ENCODE measurements at places on chromosomes 3 and 15. TPM values are rescaled to one million over a fixed set of nuclear protein-coding genes. Genes with fewer than 3 reads are reported as not detected.

- DNase-seq, result no peak
Measured at GRCh38 chr15:28116521-28117431, 17.7 kb upstream of the OCA2 start.

DNA sequence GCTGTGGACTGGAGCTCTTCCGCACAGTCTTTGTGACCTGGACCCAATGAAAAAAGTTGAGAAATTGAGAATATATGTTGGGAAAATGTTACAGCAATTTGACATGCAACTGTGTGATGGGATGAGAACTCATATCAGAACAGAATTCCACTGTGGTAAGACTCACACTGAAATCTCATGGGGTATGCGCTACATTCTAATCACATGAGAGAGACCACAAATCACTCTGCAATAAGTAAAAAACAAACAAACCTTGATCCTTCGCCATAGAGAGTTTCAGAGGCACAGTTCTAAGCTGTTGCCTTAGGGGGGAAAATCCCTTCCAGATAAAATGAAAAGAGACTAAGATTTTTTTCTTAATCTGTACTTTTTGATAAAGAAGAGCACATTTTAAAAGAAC is 37.3 kb downstream of the LMCD1 start:
- no peak for DNase-seq

Gene TM4SF4
- not detected for total RNA-seq

Gene RTP4
- 0.98 TPM for total RNA-seq

GRCh38 chr15:65553691-65554090 is 23.4 kb downstream of the HACD3 start:
- no peak for DNase-seq

DNA sequence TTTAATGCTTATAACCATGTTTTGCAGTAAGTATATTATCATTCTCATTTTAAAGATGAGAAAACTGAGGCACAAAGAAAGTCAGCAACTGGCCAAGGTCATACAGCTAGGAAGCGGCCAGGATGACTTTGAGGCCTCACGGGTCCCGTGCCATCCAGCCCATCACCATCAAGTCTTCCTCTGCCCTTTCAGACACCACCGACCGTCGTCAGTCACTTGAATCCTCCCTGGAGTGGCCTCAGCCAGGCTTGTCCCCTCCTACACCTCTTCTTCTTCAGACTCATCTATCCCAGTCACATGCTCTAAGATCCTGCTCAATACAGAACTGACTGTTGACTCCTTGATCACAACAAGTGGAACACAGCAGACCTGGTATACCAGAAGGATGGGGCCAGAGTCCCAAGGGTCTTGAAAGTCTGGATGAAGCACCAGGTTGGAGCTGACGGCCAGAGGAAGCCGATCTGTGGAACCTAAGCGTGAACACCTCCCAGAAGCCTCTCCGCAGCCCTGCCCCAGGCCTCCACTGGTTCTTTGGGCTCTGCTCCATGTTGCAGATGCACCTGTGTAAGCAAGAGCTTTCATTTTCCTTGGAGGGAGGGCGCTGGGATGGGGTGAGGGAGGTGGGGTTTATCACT is 22.1 kb downstream of the ITGA11 start:
- DNase-seq, result peak; percentile 64

- DNase-seq, result no peak
Measured at GRCh38 chr3:126261037-126261436, 80.7 kb upstream of the ALDH1L1 start.

DNA sequence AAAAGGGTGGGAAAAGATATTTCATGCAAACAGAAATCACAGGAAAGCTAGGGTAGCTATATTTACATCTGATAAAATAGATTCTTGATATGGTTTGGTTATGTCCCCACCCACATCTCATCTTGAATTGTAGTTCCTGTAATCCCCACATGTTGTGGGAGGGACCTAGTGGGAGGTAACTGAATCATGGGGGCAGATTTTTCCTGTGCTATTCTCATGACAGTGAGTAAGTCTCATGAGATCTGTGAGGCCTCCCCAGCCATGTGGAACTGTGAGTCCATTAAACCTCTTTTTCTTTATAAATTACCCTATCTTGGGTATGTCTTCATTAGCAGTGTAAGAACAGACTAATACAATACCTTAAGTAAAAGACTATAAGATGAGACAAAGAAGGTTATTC is 558.1 kb downstream of the RSL24D1 start:
- DNase-seq, result no peak

GRCh38 chr3:161221806-161222600 is 892 bp downstream of the NMD3 start:
- DNase-seq, result no peak

Gene CLDN18
- not detected for total RNA-seq

DNA sequence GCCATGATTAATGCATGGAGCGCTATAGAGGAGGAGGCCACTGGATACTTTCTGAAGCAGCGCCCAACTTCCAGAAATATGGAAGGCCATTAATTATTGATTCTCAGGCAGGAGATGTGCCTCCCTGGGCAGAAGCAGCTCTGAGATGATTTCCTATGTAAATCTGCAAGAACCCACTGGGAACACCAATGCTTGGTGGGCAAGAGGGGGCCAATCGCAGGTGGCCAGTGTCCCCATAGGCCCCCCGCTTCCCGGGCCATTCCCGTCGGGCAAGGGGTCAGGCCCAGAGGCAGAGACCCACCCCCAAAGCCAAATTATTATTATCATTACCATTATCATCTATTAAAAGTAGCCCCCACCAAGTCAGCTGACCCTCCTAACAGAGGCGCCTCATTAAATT is 288.0 kb upstream of the TLE3 start:
- peak; percentile 22 for DNase-seq

Gene TIMP4
- total RNA-seq, result 35.1 TPM

GRCh38 chr15:77027111-77027696 is 32.3 kb downstream of the PSTPIP1 start:
- DNase-seq, result no peak

GRCh38 chr15:56965231-56966013 is 47.0 kb downstream of the TCF12 start:
- no peak for DNase-seq

Gene CNBP
- total RNA-seq, result 405 TPM

- DNase-seq, result no peak
Measured at GRCh38 chr15:32774022-32774421, 56.2 kb downstream of the GREM1 start.

DNA sequence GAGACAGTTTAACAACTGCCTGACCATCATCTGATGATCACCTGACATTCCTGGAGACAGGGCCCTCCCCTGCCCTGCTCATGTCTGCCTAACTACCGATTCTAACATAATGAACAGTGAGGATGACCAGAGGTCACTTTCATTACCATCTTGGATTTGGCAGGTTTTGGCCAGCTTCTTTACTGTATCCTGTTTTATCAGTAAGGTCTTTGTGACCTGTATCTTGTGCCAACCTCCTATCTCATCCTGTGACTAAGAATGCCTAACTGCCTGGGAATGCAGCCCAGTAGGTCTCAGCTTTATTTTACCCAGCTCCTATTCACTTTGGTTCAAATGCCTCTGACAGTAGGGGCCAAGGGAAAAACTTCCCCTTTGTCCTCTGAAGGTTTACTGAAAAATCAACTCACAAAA is 40.2 kb downstream of the METTL6 start:
- DNase-seq, result no peak

GRCh38 chr3:72505539-72506405 is 342.5 kb downstream of the SHQ1 start:
- DNase-seq, result no peak

Gene PLA2G4B
- total RNA-seq, result 34.1 TPM

DNA sequence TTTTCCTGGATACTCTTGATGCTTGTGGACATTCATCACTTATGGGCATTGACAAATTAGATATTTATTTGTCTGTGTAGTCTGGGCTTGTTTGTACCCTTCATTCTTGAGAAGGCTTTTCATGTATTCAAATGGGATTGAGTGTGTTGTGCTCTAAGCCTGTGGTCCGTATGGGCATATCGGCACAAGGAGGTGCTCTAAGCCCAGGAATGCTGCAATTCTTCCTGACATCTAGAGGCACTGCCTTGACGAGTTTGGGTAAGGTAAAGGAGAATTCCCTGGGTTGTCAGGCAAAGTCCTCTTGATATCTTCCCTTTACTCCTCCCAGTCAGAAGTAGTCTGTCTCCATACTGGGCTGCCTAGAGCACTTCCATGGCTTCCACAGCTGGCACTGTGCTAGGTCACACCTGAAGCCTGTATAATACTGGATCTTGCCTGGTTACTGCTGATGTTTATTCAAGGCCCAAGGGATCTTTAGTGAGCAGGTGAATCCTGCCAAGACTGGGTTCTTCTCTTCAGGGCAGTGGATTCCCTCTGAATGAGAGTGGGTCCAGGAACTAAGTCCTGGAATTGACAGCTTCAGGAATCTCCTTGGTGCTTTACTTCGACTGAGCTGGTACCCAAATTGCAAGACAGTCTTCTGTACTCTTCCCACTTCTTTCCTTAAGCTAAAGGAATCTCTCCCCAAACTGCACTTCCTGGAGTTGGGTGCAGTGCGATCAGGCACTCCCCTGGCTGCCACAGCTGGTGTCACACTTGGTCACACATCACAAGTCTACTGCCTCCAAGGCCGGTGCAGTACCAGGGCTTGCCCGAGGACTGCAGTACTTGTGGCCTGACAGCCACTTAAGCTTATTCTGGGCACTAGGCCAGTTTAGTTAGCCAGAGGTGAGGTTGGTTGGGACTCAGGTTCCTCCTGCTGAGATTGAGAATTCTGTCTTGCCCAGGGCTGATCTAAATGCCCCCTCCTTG is 46.0 kb downstream of the GALK2 start:
- no peak for DNase-seq

GRCh38 chr3:38646630-38647029 is 2.9 kb downstream of the SCN5A start:
- DNase-seq, result no peak

Gene SLC30A4
- 10.3 TPM for total RNA-seq

Gene ATP13A4
- 13.0 TPM for total RNA-seq

All from vagina (tissue), 2 donors.